Gastrocnemius medialis (tissue), 4 donors: ENCODE measurements at places on chromosomes 13 and 19. TPM values are rescaled to one million over a fixed set of nuclear protein-coding genes. Genes with fewer than 3 reads are reported as not detected.

The F7 gene
- 1.2 TPM for total RNA-seq

The PLVAP gene
- total RNA-seq = 16.5 TPM

The CGB7 gene
- not detected for total RNA-seq

The ZNF880 gene
- 8.0 TPM for total RNA-seq

The APLP1 gene
- total RNA-seq = not detected
